Stimulated activated CD8-positive, alpha-beta memory T cell treated with anti-CD3 and anti-CD28 coated beads, Interleukin-15, amount 100 ng/mL, for 1 hour (primary cell): ENCODE measurements at places on chromosomes 12 and 14.

DNA sequence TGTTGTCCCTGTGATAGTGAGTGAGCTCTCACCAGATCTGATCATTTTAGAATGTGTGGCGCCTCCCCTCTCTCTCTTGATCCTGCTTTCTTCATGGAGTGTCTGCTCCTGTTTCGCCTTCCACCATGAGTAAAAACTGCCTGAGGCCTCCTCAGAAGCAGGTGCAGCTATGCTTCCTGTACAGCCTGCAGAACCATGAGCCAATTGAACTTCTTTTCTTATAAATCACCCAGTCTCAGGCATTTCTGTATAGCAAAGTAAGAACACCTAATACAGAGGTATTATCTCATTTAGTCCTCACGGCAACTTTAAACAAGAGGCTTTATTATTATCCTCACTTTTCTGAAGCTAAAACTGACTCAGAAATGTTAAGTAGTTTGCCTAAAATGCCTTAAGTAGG is 81.3 kb upstream of the BTG1 start:
- no peak for DNase-seq

DNA sequence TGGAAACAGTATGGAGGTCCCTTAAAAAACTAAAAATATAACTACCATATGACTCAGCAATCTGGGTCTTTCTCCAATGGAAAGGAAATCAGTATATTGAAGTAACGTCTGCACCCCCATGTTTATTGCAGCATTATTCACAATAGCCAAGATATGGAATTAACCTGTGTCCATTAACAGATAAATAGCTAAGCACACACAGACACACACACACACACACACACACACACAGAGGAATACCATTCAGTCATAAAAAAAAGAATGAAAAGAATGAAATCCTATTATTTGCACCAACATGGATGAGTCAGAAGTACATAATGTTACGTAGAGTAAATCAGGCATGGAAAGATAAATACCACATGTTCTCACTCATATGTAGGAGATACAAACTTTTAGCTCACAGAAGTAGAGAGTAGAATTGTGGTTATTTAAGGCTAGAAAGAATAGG is 4.7 kb downstream of the KLRK1 start:
- DNase-seq = no peak

DNA sequence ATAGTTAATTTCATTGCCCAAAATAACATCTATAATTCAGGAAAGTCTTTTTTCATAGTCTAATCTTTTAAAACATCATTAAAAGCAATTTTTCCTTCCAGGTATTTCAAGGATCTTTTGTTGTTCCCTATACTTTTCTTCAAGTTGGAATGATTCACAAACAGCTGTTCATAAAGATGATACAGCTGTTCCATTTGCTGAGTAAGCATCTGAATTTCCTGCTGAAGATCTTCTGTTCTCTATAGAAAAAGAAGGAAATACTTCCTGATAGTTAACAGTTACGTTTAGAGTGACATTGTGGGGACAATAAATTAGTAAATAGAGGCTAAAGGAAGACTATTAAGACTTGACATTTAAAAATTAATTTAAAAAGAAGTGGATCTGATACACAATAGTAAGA is 30.3 kb upstream of the ESR2 start:
- no peak for DNase-seq

- DNase-seq = no peak
These were observed 344.2 kb upstream of the E2F7 start for GRCh38 chr12:77409551-77409950.

- DNase-seq = no peak
These were observed 23.2 kb upstream of the DCN start for GRCh38 chr12:91205811-91206210.

DNA sequence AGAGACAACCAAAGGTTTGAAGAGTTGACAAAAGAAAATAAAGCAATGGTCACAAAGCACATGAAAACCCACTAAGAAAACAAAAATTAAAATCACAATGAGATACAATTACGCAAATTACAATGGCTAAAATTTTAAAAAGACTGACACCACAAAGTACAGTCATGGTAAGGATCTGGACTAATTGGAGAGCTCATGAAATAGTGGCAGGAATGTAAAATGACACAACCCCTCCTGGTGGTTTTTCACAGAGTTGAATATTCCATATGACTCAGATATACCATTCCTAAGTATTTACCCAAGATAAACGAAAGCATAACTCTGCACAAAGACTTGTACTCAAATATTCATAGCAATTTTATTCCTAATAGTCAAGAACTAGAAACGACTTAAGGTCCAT is 65.9 kb downstream of the NOVA1 start:
- DNase-seq = no peak

DNA sequence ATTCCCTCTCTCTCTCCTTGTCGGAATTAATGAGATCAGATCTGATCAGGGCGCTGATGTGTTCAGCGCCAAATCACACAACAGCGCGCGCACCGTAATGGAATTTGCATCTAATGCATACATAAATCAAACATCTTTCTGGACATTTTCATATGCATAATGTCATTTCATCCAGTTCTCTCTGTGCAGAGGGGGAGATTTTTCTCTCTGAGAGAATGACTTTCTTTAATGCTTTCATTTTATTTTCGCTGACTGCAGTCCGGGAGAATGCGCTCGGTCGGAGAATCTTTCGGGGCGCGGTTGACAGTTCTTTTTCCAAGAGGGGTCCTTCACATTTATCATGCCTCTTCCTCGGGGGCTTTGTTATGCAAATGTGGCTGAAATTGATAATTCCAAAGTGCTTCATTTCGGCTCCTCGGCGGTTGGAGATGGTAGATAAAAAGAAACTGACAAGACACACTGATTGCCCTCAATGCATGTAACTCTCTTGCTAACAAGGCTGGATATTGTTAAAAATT is 615.9 kb downstream of the VRK1 start:
- DNase-seq = no peak

GRCh38 chr12:89225401-89225800 is 126.9 kb downstream of the DUSP6 start:
- peak; percentile 38 for DNase-seq

DNA sequence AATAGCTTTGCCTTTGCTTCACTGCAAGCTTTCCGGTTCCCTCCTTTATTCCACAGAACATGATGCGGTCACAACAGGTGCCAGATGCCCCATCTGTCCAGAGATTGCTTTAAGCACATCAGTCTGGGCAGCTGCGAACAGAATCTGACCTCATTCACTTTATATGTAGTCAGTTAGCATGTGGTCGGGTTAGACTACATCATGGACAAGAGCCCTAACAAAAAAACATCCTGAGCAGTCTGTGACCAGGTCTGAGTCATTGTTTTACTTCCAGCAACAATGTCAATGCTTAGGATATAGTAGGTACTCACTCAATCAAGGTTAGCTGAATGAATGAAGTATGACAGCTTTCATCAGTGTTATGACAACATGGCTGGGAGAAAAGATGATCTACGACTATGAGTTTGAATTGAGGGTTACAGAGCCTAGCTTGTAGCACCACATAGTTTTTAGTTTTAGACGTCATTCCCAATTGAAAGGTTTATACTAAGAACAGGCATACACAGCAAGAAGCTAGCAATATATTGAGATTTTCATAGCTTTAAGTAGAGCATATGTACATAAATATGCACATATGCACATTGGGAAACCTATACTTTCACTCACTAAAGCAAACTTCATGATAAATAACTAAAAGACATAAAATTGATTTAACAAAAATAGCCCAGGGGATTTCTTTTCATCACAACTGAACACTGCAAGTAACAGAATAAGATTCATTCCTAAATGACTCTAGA is 64.2 kb upstream of the TMCC3 start:
- DNase-seq = no peak

- no peak for DNase-seq
These were observed 10.1 kb upstream of the FBXO33 start for GRCh38 chr14:39442293-39442692.

GRCh38 chr14:69610020-69610873 is 1.1 kb upstream of the SUSD6 start:
- no peak for DNase-seq
